ENCODE measurements at places on chromosomes 1 and 21.

DNA sequence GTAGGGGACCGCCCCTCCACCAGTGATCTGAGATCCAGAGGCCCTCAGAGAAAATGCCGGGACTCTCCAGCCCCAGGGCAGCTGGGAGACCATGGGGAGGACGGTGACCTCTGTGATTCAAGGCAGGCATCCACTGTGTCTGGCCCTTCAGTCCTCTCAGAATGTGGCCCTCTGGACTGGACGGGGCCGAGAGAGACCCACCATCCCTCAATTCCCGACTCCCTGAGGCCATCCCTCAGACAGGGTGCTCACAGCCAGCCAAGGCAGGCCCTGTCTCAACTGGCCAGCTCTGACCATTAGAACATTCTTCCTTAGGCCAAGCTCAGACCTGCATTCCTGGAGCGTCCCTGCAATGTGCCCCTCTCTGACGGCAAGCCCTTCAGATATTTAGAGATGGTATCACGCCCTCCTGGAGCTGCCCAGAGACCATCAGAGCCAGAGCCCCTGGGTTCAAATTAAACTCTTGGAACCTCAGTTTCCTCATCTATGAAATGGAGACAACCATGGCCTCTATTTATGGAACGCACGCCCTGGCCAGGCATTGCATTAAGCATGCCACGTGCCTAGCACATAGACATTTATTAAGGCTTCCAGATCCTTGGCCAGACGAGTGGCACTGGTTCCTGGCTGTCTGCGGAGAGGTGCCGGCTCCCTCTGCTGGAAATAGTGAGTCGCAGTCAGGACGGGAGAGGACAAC, 9.6 kb upstream of the EPS8L3 start:
- DNase-seq, result peak; percentile 42

DNA sequence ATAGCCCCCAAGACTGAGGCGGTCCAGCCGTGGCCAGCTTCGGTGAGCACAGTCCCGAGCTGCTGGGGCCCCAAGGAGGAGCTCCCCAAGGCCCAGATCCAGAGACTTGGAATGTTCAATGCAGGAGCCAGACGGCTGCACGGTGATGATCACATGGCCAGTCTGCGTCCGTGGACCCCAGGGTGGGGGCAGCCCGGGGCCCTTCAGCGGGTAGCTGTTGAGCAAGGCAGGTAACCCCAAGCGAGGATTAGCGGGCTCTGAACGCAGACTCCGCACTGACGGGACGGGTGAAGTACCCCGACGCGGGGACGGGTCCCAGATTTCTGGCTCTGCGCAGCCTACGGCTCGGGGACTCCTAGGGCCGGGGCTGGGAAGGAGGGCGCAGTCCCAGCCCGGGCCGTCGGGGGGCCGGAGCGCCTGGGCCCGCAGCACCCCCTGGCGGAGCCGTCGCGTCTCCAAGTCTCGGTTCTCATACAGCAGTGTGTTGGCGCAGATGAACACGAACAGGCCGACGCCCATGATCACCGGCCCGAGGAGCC, 2.7 kb downstream of the TMEM200B start:
- DNase-seq, result peak; percentile 38

- DNase-seq, result no peak
Observed at GRCh38 chr1:15259622-15260007, 12.6 kb downstream of the FHAD1 start.

DNA sequence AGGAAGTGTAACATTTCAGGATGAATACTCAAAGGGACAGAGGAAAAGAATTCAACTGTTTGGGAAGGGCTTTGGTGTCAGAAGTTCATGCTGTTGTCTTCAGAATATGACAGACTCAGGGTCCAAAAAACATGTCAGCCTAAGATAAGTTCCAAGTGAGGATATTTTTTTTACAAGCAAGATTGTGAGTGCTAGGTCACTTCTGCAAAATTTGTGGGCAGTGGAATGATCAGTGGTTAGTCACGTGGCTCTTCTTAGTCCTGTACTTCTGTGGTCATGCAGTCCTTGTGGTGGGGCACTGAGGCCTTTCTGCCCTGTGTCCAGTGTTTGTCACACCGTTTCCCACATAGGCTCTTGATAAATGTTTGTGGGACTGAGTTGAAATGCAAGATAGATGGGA, 5.2 kb downstream of the RGL1 start:
- DNase-seq, result no peak

DNA sequence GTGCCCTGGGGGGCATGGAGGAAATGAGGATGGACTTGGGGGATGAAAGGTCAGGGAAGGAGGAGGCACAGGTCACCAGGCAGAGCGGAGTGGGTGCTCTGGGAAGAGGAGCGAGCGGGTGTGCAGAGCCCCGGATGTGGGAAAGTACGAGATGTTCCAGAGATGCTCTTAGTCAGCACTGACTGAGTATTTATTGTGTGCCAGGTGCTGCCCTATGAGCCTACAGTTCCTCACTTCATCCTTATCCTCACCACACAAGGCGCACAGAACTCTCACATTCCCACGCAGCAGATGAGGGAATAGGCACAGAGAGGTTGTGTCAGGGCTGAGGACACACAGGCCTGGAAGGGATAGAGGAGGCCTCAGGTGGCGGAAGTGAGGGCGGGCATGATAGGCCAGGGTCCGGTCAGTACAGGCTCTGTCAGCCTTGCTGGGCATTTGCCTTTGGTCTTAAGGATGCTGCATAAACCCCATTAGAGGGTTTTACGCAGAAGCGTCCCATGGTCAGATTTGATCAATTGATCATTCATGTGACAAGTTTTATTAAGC, 77.3 kb downstream of the ARHGEF10L start:
- no peak for DNase-seq

- DNase-seq, result no peak
Observed at GRCh38 chr1:98398649-98399048, 262.9 kb upstream of the SNX7 start.
